ENCODE measurements at places on chromosomes 1 and 21.
A peak's percentile ranks its signal among the peaks of the same experiment; 100 is the strongest.

- DNase-seq: no peak
Measured at GRCh38 chr1:38004284-38005108, 818 bp downstream of the FHL3 start.

GRCh38 chr1:94025383-94026340, 95.3 kb downstream of the ABCA4 start:
- DNase-seq: peak; percentile 66

DNA sequence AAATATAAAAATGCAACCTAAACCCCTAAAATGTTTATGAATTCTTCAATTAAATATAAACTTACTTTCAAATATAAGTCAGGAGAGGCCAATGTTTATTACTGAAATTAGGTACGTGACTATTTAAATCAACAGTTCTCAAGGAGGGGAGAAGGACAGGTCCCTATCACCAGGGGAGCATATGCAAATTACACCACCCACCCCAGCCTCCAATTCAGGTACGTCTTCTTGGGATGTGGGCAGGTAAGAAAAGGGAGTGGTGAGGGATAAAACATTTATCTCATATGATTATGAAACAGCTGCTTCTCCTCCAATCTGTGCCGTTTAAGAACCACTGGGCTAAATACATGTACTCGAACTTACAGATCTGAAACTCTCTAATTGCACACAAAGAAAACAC, 3.4 kb downstream of the COP1 start:
- DNase-seq: no peak

DNA sequence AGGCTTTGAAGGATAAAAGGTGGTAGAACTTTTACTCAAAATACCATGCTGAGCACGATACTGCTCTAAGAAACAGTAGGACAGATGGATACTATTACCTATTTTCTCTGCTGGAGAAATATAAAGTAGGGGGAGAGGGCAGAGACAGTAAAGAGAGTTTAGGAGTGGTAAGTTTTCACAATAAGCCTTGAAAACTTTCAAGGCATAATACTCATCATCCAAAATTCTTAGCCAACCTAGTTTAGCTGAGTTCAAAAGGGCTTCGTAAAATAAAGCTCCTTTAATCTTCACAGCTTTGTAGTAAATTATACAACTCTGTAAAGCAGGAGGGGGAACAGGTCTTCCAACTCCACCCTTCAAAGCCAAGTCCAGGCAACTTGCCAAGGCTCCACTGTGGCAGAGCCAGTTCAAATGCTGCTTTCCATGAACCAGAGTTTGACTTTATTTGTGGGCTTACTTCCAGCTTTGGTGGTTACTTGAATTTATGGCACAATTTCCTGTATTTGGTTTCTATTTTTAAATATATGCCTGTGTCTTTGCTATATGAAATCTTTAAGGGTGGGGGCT, 15.5 kb downstream of the TEX38 start:
- DNase-seq: peak; percentile 79

GRCh38 chr1:208029381-208030287, 118.7 kb upstream of the CD34 start:
- peak; percentile 74 for DNase-seq

GRCh38 chr1:234564035-234565029, 45.6 kb downstream of the IRF2BP2 start:
- DNase-seq: peak; percentile 89

DNA sequence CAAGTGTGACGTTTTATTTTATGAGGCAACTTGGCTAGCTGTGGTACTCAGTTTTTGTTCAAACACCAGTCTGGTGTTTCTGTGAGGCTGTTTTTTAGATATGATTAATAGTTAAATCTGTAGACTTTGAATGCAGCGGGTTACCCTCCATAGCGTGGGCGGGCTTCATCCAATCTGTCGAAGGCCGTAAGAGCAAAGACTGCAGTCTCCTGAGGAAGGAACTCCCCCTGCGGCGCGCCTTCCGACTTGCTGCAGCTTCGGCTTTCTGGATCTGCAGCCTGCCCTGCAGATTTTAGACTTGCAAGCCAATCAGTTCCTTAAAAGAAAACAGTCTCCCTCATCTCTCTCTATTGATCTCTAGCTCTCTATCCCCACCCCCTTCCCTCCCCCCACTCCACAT, 4.2 kb upstream of the ZNF496 start:
- peak; percentile 16 for DNase-seq

DNA sequence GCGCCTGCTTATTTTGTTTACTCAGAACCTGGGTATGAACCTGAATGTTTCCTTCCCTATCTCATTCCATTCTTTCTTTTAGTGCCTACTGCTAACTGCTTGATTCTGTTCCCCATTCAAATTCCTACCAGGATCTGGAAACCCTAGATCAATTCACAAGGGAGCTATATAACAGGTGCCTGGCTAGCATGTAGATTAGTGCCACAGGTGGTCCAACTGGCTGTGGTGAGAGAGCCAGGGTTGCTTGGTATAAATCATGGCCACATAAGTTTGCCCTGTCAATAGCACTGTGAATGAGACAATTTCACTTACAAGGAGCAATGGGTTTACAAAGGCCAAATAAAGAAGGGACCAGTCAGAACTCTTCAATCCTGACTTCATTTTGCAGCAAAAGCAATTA, 6.6 kb upstream of the PRPF38B start:
- no peak for DNase-seq
